Subcutaneous adipose tissue (tissue), 4 donors: ENCODE measurements at places on chromosomes 16 and 17. TPM values are rescaled to one million over a fixed set of nuclear protein-coding genes. Genes with fewer than 3 reads are reported as not detected.

Gene TNFRSF13B
- total RNA-seq = not detected

Gene TGFB1I1
- 17.0 TPM for total RNA-seq

Gene DUXB
- total RNA-seq = not detected

Gene VMO1
- total RNA-seq = 5.7 TPM

Gene CACNA1H
- total RNA-seq = 1.3 TPM

Gene SERPINF2
- total RNA-seq = 10.4 TPM

Gene KRTAP9-8
- total RNA-seq = not detected

Gene ZACN
- total RNA-seq = not detected
